ENCODE measurements at places on chromosomes 5 and 9.

DNA sequence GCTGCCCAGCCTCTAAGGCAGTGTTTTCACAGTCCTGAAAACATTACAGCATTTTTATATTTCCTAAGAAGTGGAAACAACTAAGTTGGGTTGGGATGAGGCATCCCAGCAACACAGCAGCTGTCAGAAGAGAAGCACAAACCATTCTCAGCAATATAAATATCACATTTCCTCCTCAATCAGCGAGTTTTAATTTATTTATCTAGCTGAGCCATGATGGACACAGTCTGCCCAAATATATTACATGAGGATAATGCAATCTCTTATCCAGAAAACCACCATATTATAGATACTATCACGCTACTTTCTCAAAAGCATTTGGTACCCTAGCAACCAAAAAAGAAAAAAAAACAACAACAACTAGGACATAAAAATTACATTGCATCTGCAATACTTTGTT lies 158.5 kb downstream of the FSTL4 start:
- DNase-seq: no peak

- no peak for DNase-seq
These were observed 96.5 kb downstream of the SMIM23 start for GRCh38 chr5:171882118-171882517.

DNA sequence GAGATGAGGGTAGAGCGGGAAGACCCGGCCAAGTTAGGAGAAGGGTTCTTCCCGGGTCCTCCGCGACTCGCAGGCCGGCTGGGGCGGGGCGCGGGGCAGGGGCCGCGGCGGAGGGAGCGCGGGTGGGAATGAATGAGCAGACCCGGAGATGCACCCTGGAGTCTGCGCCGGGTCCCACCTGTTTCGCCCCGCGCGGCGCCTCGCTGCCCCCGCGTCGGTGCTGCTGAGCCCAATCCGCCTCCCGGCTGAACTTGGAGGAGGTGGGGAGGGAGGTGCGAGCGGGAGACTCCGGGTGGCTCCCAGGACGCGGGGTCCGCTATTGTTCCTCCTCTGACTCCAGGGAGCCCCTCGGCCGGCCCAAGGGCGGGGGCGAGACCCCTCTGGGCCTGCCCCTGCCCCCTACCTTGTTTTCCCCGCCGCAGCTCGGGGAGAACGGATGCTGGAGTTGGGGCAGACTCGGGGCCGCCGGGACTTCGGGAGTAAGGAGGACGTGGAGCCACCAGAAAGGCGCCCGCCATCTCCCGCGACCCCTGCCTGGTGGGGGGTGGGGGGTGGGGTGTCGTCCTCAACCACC lies 659 bp downstream of the RAI14 start:
- peak; percentile 48 for DNase-seq

- DNase-seq: no peak
These were observed 8.1 kb downstream of the SPDL1 start for GRCh38 chr5:169591636-169592035.

DNA sequence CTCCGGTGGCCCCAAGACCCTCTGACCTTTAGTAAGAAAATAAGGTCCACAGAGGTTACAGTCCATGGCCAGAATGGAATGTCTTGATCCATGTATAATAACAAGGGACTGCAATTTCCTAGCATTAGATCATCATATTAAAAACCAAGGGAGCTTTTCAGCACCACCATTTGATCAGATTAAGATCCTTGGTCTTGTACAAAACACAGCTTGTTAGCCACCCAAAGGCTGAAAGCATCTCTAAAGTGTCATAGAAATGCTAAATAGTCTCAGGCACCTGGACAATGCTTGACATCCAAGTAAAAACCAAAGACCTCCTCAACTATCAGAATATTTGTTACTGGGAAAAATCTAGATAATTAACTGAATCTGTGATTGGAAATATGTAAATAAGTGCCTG lies 50.3 kb upstream of the VPS13A start:
- no peak for DNase-seq

- DNase-seq: no peak
These were observed 34.2 kb upstream of the CDC42SE2 start for GRCh38 chr5:131229623-131230022.

DNA sequence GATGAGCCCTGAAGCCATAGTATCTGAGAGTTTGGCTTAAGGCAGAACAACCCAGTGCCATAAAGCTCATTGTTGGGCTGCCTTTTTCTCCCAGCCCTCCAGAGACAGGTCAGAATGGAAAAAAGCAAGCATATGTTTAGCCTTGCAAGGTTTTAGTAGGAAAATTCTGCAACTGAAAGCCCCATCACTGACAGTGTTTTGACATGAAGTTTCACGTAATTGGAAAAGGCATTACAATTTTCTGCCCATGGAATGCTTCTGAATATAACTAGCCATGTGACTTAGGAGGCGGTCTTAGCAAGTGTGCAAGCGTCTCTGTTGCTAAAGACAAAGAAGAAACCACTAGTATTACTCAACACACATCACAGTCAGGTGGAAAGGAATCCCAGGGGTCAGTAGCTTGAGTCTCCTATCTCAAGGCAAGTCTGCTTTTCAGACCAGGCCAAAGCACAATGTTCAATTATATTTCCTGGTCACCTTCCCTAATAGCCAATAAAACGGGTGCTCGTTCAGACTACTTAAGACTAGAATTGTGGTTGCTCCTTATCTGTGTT lies 117.6 kb downstream of the CARTPT start:
- no peak for DNase-seq
